ENCODE measurements at places on chromosomes 12 and 14.

DNA sequence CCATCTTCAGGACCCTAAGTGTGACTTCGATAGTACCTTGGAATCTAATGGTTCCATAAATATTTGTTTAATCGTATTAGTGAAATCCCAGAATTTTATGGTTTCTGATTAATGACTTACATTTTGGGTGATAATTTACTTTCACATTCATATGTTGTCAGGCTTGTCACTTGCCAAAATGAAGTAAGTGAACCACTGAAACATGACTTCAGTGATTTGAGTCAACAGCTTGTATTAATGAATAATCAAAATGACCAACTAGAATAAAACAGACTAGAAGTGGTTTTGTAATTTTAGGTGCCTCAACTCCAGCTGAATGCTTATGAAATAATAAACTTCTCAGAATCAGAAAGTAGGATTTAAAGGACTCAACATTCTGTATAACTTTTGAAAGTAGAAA lies 517.1 kb downstream of the PRKD1 start:
- H3K4me3 ChIP-seq: no peak overlapping the region
- no peak for DNase-seq
- no peaks in the 10 kb centered on the region for H3K4me1 ChIP-seq
- no peak overlapping the region for H3K27ac ChIP-seq
- no peaks in the 10 kb centered on the region for H3K27me3 ChIP-seq

DNA sequence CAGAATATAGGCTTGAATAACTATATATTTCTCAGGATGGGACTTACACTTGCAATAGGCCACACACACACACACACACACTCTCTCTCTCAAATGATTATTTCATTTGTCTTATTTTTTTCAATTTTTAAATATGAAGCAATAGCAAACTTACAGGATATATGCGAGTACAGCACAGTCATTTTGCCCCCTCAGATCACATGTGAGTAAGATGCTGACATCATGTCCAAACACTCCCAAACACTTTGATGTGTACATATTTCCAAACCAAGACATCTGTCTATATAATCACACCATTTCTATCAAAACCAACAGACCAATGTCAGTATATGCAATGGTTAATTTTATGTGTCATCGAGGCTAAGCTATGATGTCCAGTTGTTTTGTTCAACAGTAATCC lies 1535.9 kb upstream of the FLRT2 start:
- H3K27me3 ChIP-seq: no peaks in the 10 kb centered on the region
- no peak for DNase-seq
- H3K36me3 ChIP-seq: no peaks in the 10 kb centered on the region

- H3K27ac ChIP-seq: no peak overlapping the region
- no peaks in the 10 kb centered on the region for H3K36me3 ChIP-seq
- no peak for DNase-seq
- no peaks in the 10 kb centered on the region for H3K27me3 ChIP-seq
Measured at GRCh38 chr12:51371295-51371953, 19.8 kb downstream of the GALNT6 start.

- H3K27ac ChIP-seq: peak overlapping the region; percentile 82
- no peak for DNase-seq
- H3K4me3 ChIP-seq: peak overlapping the region; percentile 57
- H3K36me3 ChIP-seq: peaks cover 29% of the 10 kb centered on the region
- H3K27me3 ChIP-seq: no peaks in the 10 kb centered on the region
Measured at GRCh38 chr14:74713395-74713735, 421 bp downstream of the FCF1 start.

- 0 out of 3 replicates have a peak, but pooled peaks cover 6% of the 10 kb centered on the region for H3K4me1 ChIP-seq
- DNase-seq: no peak
- H3K36me3 ChIP-seq: no peaks in the 10 kb centered on the region
- H3K27ac ChIP-seq: no peak overlapping the region
- H3K27me3 ChIP-seq: no peaks in the 10 kb centered on the region
Measured at GRCh38 chr12:92971859-92972524, 42.9 kb upstream of the EEA1 start.

GRCh38 chr14:50006141-50006540 lies 110.2 kb downstream of the VCPKMT start:
- no peak for DNase-seq
- H3K4me1 ChIP-seq: peaks cover 32% of the 10 kb centered on the region
- H3K27me3 ChIP-seq: no peaks in the 10 kb centered on the region

- H3K27ac ChIP-seq: no peak overlapping the region
- H3K4me1 ChIP-seq: peaks cover 6% of the 10 kb centered on the region
- no peaks in the 10 kb centered on the region for H3K36me3 ChIP-seq
- no peak overlapping the region for H3K4me3 ChIP-seq
- no peak for DNase-seq
Measured at GRCh38 chr12:68564166-68564565, 46.5 kb upstream of the RAP1B start.

DNA sequence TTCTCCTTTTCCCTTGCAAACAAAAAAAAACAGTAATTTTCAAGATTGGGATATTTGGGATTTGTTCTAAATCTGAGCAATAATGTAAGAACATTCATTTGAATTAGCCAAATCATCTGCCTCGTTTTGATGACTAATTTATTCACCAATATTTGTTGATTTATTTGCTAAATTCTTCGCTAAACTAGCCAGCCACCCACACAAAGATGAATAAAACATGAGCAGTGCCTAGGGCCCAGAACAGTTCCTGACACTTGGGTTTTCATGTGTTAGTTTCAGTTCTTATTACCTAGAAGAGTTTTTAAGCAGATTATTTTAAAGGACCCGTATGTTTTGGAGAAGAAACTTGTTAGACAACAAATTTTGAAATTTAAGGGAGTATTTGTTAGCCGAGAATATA lies 1.4 kb downstream of the ETNK1 start:
- peak overlapping the region; percentile 56 for H3K4me3 ChIP-seq
- H3K27me3 ChIP-seq: no peaks in the 10 kb centered on the region
- peaks cover 11% of the 10 kb centered on the region for H3K36me3 ChIP-seq
- peaks cover 10% of the 10 kb centered on the region for H3K4me1 ChIP-seq
- peak overlapping the region; percentile 93 for H3K27ac ChIP-seq

DNA sequence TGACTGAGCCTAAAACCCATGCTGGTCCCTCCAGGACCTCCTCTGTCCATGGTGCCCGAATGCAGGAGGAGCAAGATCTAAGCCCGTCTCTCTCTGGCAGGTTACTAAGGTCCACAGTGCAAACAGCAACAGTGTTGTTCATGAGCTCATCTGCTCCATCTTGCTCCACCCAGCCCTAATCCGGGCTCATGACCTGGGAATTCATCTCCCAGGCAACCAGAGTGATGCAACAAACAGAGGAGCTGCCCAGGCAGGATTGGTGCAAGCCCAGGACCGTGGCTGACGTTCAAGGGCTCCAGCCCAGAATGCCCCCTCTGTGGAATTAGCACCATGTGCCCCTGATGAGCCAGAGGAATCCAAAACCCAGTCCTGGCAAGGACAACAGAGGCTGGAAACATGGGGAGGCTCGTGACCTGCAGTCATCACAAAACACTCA lies 29.9 kb downstream of the HSPB8 start:
- no peak overlapping the region for H3K4me3 ChIP-seq
- H3K27me3 ChIP-seq: peaks cover 5% of the 10 kb centered on the region
- H3K27ac ChIP-seq: no peak overlapping the region
- no peak for DNase-seq
- no peaks in the 10 kb centered on the region for H3K4me1 ChIP-seq
- no peaks in the 10 kb centered on the region for H3K36me3 ChIP-seq

DNA sequence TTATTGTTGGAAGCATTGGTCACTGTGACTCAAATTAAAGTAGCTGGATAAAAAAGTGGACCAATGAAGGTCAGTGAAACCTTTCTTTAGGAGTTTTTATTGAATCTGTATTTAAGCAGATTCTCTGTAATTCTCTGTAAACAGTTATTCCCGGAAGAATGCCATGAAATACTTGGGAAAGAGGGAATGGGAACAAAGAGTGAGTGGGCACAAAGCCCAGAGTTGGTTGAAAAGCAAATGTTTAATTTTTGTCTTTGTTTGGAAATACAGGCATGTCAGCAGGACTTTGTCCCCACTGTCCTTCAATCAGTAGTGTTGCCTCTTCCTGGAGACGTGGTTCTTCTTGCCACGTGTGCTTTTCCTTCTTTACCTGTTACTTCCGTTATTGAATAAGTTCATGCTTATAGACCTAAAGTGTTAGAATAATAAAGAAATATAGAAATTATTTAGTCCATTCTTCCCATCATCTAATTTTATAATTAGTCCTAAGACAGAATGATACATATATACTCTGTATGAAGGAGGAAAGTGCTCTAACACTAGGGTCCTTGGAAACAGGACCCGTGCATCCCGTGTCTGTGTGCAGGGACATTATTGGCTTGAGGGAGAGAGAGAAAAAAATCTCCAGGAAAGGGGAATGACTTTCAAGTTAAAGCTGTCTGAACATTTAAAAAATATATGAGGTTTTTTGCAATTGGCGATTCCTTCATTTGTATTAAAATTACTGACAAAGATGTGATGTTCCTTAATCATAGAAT lies 2.0 kb upstream of the ANG start:
- H3K36me3 ChIP-seq: no peaks in the 10 kb centered on the region
- no peak overlapping the region for H3K4me3 ChIP-seq
- no peaks in the 10 kb centered on the region for H3K27me3 ChIP-seq
- no peak overlapping the region for H3K27ac ChIP-seq
- peaks cover 3% of the 10 kb centered on the region for H3K4me1 ChIP-seq

DNA sequence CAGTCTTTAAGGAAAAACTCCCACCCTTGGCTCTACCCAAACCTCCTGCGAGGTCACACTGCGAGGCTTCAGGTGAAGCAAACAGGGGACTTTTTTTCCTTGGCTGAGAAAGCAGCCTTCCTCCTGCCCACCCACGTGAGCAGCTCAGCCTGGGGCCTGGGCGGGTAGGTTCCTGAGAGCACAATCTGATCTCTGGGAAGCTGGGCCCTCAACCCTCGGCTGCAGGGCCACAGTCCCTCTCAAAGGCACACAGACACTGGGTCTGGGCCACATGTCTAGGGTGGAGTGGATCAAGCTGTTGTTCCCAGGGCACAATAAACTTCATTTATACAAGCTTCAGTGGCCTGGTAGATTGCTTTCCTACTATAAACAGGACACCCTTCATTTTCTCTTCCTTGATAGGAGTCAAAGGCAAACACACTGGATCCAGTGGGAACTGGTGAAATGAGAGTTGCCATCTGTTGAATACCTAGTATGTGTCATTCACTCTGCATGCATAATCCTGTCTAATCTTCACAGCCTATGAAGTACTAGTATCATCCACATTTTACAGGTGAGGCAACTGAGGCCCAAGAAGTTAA lies 41.3 kb upstream of the PNMA1 start:
- peak overlapping the region; percentile 33 for H3K4me3 ChIP-seq
- H3K27me3 ChIP-seq: no peaks in the 10 kb centered on the region
- H3K4me1 ChIP-seq: peaks cover 83% of the 10 kb centered on the region

GRCh38 chr12:129394177-129394825 lies 509.5 kb downstream of the TMEM132D start:
- H3K27me3 ChIP-seq: no peaks in the 10 kb centered on the region
- DNase-seq: no peak
- no peaks in the 10 kb centered on the region for H3K36me3 ChIP-seq
- no peak overlapping the region for H3K27ac ChIP-seq

DNA sequence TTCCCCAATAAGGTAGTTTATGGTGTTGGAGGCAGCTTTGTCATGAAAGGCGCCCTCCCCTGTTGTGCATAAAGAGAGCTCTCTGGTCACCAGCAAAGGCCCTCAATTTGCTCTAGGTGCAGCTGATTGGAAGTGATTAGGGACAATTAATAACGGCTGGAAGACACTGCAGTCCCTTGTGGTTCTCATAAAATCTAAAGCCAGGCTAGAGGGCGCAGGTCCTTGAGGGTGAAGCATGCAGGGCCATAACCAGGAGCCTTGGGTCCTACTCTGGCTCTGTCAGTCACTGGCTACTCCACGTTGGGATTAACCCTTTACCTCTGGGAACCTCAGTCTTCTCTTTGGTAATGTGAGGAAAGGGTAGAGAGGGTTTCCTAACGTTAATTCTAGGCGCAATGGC lies 1.9 kb downstream of the DAAM1 start:
- no peak overlapping the region for H3K27ac ChIP-seq
- H3K4me3 ChIP-seq: peak overlapping the region; percentile 91
- peaks cover 11% of the 10 kb centered on the region for H3K4me1 ChIP-seq
- H3K27me3 ChIP-seq: no peaks in the 10 kb centered on the region
- H3K36me3 ChIP-seq: no peaks in the 10 kb centered on the region

DNA sequence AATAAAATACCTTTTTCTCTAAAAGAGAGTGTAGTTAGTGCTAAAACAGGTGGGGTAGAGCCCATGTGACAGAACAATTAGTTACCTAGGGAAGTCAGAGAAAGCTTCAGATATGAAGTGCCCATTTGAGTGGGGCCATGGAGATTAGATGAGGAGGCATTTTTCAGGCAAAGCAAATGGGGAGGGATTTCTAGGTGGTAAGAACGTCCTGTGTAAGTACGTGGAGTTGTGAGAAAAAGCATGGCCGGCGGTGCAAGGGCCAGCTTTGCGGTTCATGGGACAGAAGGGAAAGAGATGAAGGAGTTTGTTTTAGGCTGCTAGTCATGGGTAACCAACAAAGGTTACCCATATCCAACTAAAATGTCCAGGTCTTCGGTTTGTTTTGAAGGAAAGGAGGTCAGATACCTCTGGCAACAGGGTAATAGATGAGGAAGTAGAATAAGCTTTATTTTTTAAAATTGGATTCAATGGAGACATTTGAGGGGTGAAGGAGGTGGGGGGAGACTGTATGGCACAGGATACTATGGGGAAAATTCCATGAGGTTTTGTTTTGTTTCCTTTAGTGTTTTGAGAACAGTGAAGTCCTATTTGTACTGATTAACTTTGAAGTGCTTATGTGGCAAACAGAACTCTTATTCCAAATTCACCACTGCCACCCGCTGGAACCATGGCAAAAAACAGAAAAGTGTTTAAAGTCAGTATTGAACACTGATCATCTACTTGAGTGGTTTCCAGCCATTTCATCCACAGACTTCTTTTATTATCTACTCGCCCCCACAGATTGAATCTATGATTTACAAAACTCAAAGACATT lies 10.0 kb upstream of the SNRPF start:
- H3K36me3 ChIP-seq: no peaks in the 10 kb centered on the region
- H3K4me3 ChIP-seq: no peak overlapping the region
- no peaks in the 10 kb centered on the region for H3K4me1 ChIP-seq
- no peak overlapping the region for H3K27ac ChIP-seq
- DNase-seq: no peak
- H3K27me3 ChIP-seq: peaks cover 14% of the 10 kb centered on the region

- H3K36me3 ChIP-seq: no peaks in the 10 kb centered on the region
- no peak overlapping the region for H3K4me3 ChIP-seq
- H3K27ac ChIP-seq: no peak overlapping the region
- DNase-seq: no peak
Measured at GRCh38 chr14:70018230-70018629, 139.0 kb downstream of the SMOC1 start.

Data from K562 (cell line).